ENCODE measurements at places on chromosomes 4 and X. TPM values are rescaled to one million over a fixed set of nuclear protein-coding genes. Genes with fewer than 3 reads are reported as not detected.

The TENT5D gene
- not detected for total RNA-seq

The AKAP4 gene
- total RNA-seq = not detected

DNA sequence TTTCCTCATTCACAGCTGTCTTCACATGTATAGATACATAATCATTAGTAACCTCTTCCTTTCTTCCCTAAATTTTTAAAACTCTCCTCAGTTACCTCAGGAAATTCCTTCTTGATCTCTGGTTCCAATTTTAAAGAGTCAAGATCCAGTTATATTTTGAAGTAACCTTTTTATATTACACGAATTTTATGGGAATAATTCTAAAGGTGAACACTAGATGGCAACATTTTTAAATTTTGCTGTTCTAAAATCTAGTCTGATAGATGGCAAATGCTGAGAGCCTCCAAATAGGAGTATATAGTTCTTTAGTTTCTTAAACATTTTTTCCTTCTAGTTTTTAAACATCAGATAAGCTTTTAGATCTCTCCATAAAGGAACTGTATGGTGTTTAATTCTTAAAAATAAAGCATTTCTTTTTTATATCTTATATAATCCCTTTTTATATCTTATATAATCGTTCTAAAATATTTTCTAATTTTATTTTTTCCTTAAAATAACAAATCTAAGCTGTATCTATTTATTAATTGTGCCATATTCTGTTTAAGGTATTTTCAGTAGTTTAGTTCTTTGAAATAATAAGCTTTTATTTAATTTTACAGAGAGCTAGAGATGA is 37.9 kb upstream of the PAPSS1 start:
- DNase-seq = no peak

- DNase-seq = no peak
Measured at GRCh38 chrX:74349387-74349786, 45.4 kb downstream of the ZCCHC13 start.

GRCh38 chrX:96843566-96843965 is 40.1 kb upstream of the RPA4 start:
- DNase-seq = no peak

- no peak for DNase-seq
Measured at GRCh38 chr4:108398316-108398715, 222.1 kb upstream of the RPL34 start.

- DNase-seq = no peak
Measured at GRCh38 chr4:26075583-26075982, 161.6 kb downstream of the SMIM20 start.

- DNase-seq = no peak
Measured at GRCh38 chrX:109782994-109783700, 50.1 kb upstream of the ACSL4 start.

All from activated CD8-positive, alpha-beta T cell treated with anti-CD3 and anti-CD28 coated beads, Interleukin-2, amount 10 ng/mL, durations not matched to agents 7 days and 5 days (primary cell).